ENCODE measurements at places on chromosomes 1 and 21.

DNA sequence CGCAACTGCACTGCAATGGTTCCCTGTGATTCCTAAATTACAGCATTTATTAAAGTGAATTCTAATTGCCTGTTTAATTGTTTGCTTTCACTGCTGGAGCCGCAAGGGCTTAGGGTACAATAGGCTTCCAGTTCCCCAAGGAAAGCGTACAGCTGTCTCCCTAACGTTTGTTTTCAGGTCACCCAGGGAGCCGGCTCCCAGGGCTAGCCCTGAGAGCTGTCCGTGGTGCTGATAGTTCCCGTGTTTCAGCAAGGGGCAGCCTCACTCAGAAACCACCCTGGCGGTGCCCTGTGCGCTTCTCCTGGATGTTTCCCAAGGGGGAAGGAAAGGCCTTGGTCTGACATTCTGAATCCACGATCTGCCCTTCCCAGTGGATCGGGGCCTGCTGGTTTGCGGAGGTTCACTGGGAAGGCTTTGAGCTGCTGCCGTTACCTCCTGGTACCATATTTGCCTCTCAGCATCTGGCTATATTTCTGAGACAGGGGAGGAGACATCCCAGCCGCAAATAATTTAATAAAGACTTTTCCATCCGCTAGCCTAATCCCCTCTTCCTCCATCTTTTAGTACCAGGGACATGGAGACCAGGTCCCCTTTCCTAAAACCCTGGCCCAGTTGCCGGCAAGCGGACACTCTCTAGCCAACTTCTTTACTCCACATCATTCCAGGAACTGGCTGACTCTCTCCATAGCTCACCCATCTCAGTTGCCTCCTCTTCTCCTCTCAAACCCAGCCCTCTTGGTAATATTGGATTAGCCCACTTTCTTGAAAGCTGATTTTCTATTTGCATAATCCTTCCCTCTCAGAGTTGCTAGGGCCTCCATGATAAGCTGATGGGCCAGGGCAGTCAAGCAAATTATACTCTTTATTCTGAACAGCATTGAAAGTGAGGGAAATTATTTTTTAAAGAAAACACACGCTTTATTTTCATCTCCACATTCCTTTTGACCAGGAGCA, 149.0 kb downstream of the IGSF21 start:
- DNase-seq = peak; percentile 20

DNA sequence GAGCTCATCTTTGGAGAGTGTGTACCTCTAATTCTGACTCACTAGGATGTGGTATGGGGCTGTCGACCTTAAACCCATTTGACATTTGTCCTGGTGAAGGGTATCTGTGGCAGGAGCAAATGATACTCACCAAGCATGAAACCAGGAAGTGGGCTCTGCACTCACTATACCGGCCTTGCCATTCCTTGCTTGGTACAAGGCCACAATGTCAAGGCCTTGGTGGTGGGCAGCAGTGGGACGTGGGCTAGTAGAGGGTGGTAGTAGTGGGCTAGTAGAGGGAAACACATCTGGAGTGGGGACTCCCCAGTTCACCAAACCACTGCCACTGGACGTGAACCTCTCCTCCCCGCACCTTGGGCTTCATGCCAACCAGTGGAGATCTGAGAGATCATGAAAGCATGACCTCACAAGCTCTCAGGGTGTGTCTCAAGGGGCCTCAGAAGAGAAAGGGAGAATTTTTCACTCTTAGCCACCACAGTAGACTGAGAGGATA, 11.5 kb downstream of the TNFSF4 start:
- no peak for DNase-seq

GRCh38 chr1:9711466-9712020, 60.0 kb downstream of the PIK3CD start:
- DNase-seq = no peak

GRCh38 chr1:157096881-157097280, 2.7 kb downstream of the ETV3L start:
- DNase-seq = no peak

DNA sequence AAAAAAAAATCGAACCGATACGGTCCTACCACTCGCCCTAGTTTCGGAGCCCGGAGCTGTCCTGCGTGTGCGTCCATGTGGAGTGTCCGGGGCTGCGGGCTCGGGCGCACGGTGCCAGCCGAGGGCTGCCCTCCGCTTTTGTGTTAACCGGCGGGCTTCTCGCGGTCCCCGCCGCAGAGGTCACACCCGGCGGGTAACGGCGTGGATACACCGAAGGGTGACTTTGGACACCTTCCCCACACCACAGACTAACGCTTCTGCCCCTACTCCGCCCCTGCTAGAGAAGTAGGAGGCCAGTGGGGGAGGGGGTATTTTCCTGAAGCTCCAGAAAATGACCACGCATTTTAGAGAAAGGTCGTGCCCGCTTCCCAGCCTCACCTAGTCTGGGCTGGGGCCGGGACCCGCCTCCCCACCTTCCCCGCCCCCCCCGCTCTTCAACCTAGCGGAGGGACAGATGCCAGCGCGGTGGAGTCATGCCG, 609 bp upstream of the ATF3 start:
- DNase-seq = no peak
